ENCODE measurements at places on chromosomes 6 and 20.

- no peak for DNase-seq
Observed at GRCh38 chr6:156601152-156602065, 175.8 kb upstream of the ARID1B start.

GRCh38 chr20:58818586-58819285, 32.0 kb downstream of the GNAS-AS1 start:
- DNase-seq: no peak

DNA sequence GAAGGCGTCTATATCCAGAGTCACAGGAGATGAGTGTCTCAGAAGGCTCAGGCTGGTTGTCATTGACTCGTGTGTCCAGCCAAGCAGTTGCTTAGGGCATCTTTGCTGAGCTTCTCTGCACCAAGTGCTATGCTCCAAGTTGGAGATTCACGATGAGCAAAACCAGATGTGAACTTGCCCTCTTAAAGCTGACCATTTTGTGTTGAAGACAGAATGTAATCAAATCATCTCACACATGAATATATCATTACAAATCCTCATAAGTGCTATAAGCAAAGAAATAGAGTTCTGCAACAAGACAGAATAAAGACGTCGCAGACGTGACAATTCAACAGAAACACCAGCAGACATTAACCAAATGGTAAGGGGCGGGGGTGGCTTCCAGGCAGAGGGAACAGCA, 103.9 kb downstream of the ALDH8A1 start:
- DNase-seq: no peak

DNA sequence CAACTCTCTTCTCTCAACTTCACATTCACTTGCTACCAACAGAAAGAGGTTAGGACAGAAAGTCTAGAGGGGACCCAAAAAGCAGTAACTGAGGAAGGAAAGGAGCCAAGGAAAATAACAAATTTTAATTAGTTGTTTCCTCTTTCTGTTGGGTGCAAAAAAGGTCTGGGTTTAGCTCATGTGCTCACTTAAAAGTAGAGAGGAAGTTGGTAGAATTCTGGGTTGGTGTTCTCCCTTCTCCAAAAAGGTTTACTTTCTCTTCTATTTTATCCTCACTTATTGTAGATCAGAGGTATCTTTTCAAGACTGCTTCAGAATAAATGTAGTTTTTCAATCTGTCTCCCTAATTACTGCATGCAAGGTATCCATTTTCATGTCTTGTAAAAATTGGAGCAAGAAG, 42.8 kb downstream of the MAP3K7 start:
- no peak for DNase-seq

GRCh38 chr6:146709036-146709622, 110.4 kb downstream of the ADGB start:
- no peak for DNase-seq

- DNase-seq: no peak
Observed at GRCh38 chr20:22623211-22623610, 38.8 kb upstream of the FOXA2 start.

GRCh38 chr6:150687508-150687907, 87.8 kb downstream of the PLEKHG1 start:
- no peak for DNase-seq

DNA sequence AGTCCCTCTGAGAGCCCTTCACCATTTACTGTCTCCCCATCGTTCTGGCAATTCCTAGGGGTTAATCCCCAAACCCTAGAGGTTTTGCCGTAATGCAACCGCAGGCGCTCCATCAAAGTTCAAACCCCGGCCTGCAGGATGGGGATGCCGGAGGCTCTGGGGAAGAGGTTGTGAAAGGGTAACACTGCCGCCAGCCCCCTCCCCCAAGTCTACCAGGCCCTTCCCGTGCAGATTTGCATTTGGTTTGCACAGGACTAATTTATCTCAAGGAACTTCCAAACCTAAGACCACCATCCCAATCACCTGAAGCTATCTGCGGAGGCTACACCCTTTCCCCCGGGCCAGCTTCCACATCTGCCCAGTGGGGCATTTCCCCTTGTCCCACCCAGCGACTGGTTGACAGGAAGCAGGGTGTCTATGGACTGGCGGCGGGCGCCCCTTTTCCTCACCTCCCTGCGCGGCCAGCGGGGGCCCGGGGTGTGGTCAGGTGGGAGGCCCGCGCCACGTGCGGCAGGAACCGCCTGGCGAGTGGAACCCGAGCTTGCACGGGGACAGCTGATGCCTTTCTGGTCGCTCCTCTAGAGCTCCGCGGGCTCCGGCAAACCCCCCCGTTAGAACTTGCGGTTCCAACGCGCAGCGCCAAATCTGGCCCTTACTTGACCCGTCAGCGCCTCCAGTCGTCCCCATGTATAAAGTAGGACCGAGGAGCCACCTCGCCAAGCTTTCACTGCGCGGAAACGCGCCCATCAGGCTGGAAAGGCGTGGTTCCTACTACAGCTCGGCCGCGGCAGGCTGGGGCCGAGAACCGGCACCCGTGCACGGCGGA, 9.4 kb upstream of the SLC4A11 start:
- DNase-seq: no peak

DNA sequence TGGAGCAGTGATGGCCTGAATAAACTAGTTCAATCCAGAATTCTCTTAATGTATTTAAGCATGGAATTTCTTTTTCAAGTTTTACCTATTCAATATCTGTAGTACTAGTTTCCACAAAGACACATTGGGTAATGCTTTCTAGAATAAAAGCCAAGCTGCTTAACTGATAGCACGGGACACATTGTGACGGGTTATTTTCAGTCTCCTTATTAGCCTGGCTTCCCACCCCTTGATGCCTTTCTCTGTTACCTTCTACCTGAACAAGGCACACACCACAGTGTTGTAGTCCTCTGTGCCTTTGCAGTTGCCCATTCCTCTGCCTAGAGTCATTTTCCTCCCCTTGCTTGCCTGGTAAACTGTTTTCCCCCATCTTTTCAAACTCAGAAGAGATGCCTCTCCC, 139.1 kb downstream of the HDGFL1 start:
- no peak for DNase-seq

GRCh38 chr6:159193923-159194322, 24.7 kb downstream of the FNDC1 start:
- no peak for DNase-seq

GRCh38 chr6:20605061-20605460, 70.8 kb downstream of the CDKAL1 start:
- DNase-seq: no peak

GRCh38 chr20:61287583-61288275, 35.7 kb downstream of the CDH4 start:
- DNase-seq: no peak

DNA sequence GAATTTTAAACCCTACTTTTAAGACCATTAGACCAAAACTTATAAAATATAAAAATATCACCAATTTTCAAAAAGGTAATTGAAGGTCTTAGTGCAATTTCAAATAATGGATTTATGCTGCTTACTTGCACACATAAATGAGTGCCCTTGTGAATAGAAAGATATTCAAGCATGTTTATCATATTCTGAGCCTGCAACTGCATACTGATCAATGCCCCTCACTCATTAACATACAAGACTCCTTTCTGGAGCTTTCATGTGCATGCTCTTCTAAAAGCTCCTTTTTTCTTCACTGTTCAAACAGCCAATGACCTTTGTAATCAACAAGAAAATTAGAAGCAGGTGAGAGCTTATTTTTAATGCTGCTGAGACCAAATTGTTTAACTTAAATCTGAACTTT, 1139.3 kb downstream of the HACE1 start:
- no peak for DNase-seq

DNA sequence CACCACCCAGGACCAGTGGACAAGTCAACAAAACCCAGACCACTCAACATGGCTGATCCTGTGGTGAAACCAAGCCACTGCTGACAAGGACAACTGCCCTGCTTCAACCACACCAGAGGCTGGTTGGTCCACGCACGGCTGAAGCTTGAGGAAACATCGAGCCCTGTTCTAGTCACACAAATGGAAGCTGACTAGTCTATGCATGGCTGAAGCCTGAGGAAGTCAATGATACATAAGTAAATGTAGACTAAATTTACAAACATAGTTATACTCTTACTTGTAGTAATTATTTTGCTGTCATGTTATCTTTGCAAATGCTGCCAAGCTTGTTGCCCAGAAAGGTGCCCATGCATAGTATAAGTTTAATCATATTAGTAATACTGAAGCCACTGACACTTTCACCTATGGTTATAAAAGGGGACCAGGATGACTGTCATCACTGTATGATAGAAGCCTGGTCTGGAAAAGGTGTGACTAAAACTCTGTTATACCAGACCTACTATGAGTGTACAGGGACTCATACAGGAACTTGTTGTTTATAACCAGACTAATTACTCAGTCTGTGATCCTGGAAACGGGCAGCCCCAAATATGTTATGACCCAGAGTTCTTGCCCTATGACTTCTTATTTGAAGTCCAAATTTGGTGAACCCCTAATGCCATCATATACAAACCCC, 5.6 kb downstream of the IL22RA2 start:
- DNase-seq: no peak

DNA sequence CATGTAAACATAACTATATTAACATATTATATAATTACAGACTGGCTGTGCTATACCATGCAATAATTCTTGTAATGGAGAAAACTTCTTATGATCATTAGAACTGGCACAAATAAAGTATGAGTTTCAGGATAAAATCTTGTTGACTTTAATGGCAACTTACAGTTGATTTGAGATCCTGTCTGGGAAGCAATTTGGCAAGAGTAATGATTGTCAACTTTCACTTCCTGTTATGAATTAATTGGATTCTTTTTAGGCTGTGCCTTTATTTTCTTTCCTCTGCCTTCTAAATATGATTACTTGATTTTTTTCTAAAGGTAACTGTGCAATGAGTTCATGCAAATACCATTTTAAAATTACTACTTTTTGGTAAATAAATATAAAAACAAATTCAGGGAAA, 158.1 kb upstream of the B3GAT2 start:
- no peak for DNase-seq

DNA sequence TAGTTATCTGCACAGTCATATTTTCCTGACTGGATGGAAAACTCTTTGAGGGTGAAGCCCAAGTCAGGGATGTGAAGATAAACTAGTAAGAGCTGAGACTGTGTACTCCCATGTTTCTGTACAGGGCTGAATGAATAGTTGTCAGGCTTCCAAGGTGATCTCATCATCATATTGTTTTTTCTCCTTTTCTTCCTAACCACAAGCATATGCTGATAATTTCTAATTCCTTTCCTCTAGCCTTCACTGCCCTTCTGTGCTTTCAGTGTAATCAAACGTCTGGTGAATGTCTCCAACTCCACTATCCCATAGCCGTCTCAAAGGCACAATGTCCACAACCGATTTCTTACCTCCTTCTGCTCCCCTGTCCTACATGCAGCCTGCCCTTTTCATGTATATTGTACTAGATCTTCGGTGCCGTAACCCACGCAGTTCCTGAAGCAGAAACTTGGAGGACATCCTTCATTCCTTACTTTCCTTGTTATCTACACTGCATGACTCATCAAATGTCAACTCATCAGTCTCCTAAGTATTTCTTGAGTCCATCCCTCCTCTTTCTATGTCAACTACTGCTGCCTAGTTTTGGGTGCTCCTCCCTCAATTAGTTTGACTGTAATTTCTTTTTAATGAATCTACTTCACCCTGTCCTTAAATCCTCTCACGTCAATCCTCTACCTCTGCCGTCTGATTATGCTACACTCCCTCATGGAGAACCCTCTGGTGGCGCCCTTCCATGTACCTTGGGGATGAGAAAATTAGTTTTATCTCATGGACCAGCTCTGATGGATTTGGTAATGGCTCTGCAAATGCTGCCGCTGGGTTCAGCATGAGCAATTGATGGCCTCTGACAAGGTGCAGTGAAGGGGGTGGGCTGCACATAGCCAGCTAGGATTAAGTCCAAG, 21.9 kb downstream of the NCOA7 start:
- DNase-seq: no peak

GRCh38 chr20:20457392-20458126, 89.7 kb downstream of the INSM1 start:
- DNase-seq: no peak

GRCh38 chr20:2879146-2879545, 5.9 kb downstream of the PTPRA start:
- no peak for DNase-seq

DNA sequence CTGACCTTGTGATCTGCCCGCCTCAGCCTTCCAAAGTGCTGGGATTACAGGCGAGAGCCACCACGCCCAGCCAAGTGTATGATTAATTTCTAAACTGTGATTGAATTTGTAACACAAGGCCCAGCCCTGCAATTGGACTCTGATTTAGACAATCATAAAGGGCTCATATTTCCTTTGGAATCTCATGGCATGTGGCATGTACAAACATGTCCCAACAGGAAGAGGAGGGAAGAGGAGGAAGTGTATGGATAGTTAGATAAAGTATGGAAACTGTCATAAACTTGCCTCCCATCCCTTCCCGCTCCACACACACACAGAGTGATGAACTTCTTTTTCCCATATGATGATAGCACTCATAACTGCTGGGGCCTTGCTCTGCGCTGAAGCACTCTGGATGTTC, 27.2 kb upstream of the QKI start:
- DNase-seq: no peak

DNA sequence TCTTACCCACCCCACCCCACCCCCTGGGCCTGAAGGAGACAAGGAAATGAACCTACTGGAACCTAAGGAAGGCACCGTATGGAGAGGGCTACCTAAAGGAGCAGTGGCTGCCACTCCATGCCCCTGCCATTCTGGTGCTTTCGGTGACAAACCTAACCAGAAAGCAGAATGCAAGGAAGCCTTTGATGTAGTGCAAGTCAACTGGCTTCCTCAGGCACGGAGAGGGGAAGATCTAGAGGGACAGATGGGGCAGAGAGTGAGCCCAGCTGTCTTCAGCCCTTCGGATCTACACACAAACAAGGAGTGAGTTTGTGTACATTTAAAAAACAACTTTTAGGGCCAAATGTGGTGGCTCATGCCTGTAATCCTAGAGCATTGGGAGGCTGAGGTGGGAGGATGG, 39.5 kb downstream of the PPP1R16B start:
- no peak for DNase-seq

- no peak for DNase-seq
Observed at GRCh38 chr6:7401075-7401474, 11.5 kb downstream of the RIOK1 start.

- no peak for DNase-seq
Observed at GRCh38 chr6:40563111-40563510, 24.1 kb downstream of the LRFN2 start.

DNA sequence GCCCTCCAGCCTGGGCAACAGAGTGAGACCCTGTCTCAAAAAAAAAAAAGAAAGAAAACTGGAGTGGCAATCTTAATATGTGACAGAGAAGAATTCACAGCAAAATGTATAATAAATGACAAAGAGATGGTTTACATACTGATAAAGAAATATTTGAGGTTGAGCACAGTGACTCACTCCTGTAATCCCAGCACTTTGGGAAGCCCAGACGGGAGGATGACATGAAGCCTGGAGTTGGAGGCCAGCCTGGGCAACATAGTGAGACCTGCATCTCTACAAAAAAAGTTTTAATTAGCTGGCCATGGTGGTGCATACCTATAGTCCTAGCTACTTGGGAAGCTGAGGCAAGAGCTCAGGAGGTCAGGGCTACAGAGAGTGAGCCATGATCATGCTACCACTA, 12.4 kb upstream of the DEFB118 start:
- DNase-seq: no peak

GRCh38 chr6:35218021-35218420, 4.3 kb downstream of the SCUBE3 start:
- DNase-seq: no peak
